D341Med (cell line): ENCODE measurements at places on chromosomes 1 and 21.

GRCh38 chr1:224541901-224542630, 74.1 kb upstream of the CNIH3 start:
- DNase-seq = no peak

- DNase-seq = no peak
Measured at GRCh38 chr1:152029144-152029928, 7.5 kb downstream of the S100A11 start.

- DNase-seq = no peak
Measured at GRCh38 chr21:34202553-34203372, 129.4 kb downstream of the MRPS6 start.

DNA sequence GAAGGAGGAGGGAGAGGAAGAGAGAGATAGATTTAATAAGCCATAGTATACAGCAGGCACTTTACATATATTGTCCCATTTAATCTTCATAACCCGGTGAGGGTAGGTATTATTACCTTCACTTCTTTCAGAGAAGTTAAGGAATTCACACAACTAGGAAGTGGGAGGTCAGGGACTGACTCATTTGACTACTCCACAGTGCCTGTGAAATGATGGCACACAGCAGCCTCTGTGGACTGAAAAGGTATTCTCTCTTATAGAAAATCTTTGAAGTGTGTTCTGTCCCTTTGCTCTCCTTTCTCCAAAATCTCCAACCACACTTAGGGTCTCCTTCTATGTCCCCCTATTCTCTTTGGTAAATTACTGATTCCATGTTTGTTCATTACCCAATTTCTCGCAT, 23.9 kb downstream of the PALMD start:
- DNase-seq = no peak

DNA sequence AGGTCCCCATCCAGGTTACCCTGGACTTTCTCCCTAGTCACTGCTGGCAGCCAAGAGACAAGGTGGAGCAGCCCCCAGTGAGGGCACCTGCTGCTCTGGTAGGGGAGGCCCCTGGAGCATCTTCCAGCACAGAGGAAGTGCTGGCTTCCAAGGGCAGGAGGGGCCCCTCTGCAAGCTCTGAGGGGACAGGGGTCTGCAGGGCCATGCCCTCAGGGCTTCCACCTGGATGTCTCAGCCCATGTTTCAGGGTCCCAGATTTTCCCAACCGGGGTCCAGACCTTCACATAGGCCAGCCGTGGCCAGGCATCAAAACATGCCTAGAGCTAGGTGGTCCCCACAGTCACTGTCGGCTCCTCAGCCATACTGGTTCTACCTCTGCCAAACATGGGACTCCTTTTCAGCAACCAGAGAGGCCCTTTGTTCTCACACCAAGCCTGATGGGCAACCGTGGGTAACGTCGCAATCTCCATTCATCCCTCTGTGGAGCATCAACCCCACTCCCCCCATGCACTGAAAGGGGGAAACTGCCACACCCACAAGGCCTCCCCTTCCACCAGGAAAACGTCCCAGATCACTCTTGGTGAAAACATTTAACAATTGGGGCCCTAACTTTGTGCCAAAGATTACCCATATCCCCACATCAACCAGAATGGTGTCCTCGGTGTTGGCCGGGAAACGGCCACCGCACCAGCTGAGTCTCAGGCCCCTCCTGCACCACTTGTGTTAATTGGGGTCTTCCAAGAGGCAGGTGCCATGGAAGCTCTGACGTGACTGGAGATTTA, 1.9 kb upstream of the COL6A2 start:
- peak; percentile 20 for DNase-seq

- DNase-seq = no peak
Measured at GRCh38 chr1:2832506-2833453, 31.3 kb upstream of the TTC34 start.

- DNase-seq = no peak
Measured at GRCh38 chr1:88610687-88611086, 73.4 kb upstream of the PKN2 start.
